Cardiac septum (tissue), 1 donor: ENCODE measurements at places on chromosomes 11 and 22. TPM values are rescaled to one million over a fixed set of nuclear protein-coding genes. Genes with fewer than 3 reads are reported as not detected.

The RELA gene
- 45.0 TPM for total RNA-seq

GRCh38 chr22:16988257-16988656 lies 19.8 kb downstream of the GAB4 start:
- no peak for DNase-seq

- DNase-seq: no peak
These were observed 842 bp upstream of the SIGIRR start for GRCh38 chr11:415640-416041.

DNA sequence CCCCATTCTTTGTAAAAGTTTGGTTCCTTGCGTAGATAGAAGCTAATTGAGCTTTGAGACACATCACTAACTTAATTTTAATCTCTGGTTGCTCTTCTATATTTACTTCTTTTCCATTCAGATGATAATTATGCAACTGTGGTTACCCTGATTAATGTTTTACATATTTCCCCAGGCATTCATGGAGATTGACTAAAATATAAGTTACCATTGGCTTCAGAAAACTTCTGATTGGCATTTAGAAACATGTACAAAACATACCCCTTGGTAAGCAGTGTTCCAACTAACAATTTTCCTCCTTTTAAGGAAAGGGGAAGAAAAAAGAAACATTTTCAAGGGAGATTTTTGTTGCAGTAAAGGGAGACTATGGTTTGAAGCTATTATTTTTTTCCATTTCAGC lies 43.9 kb downstream of the FAT3 start:
- no peak for DNase-seq

- peak; percentile 46 for DNase-seq
These were observed 600.6 kb downstream of the BUD13 start for GRCh38 chr11:116172156-116172555.

DNA sequence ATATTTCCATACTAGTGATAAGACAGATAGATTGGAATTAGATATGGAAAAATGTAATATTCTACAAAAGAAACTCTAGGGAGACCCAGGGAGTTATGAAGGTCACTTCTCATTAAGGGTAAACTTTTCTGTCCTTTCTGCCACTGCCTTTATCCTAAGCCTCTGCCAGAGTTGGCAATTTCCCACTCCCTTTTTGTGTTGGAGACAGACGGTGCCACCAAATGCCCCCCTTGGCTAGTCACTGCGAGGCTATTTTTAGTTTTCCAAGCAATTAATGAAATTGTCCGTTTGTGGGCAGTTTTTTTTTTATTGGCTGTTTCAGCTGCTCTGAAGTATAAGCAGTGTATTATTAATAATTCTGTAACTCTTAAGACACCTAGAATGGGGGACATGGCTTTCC lies 67.6 kb upstream of the TENM4 start:
- DNase-seq: no peak
